ENCODE measurements at places on chromosomes 4 and X. TPM values are rescaled to one million over a fixed set of nuclear protein-coding genes. Genes with fewer than 3 reads are reported as not detected.

Gene FGF2
- total RNA-seq: 8.2 TPM

DNA sequence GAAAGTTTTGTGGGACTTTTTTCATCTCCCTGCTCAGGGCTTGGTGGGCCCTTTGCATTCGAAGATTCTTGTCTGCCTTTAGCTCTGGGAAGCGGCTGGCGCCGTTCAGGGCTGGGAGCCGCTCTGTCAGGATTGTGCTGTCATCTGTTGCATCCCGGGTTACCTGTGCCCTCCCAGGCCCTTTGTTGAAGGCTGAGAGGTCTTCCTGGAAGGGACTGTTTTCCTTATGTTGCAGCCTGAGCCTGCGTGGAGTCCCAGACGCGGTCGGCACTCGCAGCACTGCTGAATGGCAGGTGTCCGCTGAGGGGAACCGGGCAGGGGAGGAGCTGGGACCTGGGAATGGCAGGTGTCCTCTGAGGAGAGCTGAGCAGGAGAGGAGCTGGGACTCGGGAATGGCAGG is 15.9 kb downstream of the RGS12 start:
- DNase-seq: peak; percentile 49

GRCh38 chr4:102586644-102587021 is 85.5 kb downstream of the NFKB1 start:
- DNase-seq: no peak

DNA sequence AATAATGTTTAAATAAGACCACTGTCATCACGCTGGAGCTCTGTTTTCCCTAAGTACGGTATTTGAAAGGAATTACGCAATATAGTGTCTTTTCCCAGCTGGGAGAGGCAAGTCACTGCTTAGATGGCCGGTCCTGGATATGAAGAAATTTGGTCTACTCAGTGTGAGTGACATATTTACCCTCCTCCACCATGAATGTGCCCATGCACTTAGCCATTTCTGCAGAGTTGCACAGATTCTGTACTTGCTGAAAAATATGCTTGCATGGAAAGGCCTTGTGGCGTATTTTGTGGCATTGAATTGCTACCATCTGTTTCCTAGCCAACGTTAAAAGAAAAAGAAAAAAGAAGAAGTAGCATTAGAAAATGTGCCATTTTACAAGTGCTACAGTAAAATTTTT is 73.1 kb downstream of the ADGRL3 start:
- DNase-seq: no peak

Gene LAMP2
- total RNA-seq: 124 TPM

DNA sequence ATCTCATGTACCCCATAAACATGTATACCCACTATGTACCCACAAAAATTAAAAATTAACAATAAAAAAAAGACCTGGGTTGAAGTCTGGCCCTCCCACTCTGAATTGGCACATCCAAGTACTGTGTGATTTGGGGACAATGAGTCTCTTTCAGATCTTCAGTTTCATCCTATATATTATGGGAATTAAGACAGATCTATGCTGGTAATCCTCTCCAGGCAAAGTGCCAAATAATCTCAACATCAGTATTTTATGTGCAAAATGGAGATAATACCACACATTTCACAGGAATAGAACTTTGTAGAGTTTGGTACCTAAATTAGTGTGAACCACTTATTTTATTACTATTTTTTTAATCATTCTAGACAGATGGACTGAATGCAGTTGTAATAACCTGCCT is 11.0 kb upstream of the SCD5 start:
- no peak for DNase-seq

Gene C4orf50
- total RNA-seq: not detected

DNA sequence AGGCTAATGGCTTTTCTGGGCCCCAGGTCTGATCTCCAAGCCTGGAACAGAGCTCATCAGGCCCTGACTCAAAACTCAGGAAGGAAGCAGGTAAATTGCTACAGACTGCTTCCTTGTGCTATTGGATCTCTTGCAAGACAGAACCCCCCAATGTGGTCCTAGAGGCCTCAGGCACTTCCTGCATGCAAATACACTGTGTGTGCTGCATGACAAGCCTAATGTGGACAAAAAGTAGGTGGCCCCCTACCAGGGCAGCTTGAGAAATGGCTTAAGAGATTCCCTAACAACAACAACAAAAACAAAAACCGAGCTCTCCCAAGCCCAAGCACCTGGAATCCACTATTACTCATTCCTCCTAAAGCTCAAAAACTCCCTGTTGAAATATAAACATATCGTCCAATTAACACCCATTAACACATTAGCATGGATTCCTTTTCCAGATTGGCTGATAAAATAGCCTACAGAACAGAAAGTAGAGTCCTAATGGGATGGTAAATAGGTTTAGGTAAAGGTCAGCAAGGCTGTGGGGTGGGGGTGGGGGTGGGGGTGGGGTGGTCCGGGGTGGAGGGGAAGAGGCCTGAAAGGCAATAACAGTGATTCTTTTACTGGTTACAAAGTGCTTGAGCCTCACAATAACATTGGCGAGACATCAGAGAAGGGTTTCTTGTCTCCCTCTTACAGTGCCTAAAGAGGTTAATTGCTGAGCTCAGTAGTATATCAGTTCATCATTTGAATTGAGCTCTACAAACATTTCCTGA is 24.1 kb upstream of the FGF16 start:
- DNase-seq: no peak

Gene PCDH11X
- total RNA-seq: 2.4 TPM

- DNase-seq: no peak
Measured at GRCh38 chr4:117481742-117482141, 396.4 kb upstream of the TRAM1L1 start.

DNA sequence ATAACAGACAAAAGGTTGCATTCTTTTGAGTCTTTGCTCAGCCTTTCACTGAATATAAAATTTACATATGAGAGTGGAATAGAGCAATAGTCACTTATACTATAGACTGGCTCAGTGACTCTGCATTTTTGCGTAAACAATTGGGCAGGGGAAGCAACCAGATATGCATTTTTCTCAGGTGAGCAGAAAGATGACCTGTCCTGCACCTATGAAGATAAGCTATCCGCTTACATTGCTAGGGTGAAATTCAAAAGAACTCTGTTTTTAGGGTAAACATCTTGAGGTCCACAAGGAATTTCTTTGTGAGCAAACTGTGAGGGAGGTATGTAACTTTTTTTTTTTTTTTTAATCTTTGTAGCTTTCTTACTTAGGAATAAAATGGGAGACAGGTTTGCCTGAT is 602.4 kb upstream of the PRKX start:
- no peak for DNase-seq

DNA sequence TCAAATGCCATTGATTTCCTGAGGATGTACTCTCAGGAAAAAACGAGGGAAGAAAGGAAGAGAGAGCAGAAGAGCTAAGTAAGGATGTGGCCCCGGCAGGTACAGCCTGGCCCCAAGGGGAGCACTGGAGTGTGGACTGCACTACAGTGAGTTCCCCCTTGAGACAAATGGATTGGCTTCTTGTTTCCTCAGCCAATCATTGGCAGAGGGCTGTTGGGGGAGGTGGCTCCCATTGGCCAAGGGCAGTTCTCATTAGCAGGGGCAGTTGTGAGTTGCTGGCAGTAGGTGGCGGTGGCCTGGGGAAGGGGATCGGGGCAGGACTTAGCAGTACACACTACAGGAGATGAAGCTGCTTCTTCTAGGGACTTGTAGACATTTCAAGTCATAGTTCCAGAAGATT is 24.1 kb upstream of the OCIAD2 start:
- no peak for DNase-seq

DNA sequence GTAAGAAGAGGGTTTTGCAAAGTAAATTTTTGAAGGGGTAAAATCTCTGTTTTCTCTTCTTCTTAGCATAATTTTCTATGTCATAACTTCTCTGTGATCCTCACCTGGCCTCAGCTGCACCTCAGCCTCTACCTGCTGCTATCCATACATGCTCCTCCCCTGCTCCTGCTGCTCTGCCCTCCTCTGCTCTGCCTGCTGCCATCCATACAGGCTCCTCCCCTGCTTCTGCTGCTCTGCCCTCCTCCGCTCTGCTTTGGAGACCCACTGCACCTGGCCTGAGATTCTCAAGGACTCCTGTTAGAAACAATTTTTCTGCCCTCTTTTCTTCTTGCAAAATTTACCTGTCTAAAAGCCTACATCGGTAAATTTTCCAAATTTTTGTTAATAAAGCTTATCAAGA is 388.6 kb upstream of the PITX2 start:
- DNase-seq: no peak

GRCh38 chr4:37765741-37766140 is 60.7 kb upstream of the PGM2 start:
- DNase-seq: no peak

DNA sequence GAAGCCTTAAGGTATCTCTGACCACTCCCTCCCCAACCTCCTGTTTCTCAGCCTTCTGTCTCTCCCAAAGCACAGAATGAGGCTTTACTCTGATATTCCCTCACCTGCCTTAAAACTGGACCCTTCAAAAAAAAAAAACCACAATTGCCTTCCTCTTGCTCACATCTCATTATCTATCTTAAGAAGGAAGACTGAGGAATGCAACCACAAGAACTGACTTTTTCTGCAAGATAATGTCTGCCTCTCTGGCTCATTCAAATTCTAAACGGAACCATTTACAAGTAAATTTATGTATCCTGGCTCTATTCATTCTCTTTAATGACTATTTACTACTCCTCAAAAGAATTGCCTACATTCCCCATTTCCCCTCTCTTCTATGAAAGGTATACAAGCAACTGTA is 545.5 kb upstream of the HTR2C start:
- no peak for DNase-seq

DNA sequence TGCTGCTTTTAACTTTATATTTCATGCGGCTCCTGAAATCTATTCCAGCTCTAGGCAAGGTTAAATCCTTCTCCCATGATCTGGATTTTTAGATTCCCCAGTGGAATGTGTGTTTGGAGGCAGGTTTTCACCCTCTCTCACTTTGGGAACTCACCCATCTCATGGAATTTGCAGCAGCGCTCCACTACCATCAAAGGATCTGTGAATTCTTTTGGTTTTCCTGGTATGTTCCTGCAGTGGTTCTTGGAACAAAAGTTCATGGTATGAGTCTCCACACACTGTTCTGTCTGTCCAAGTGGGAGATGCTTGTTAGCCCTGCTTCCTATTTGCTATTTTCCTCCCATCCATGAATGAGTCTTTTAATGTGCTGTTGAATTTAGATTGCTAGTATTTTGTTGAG is 14.0 kb downstream of the APOOL start:
- no peak for DNase-seq

Gene ANOS1
- total RNA-seq: 7.5 TPM

Measured in suprapubic skin (tissue), 4 donors.